Type B pancreatic cell (in vitro differentiated cells): ENCODE measurements at places on chromosomes 16 and 17.

- H3K27me3 ChIP-seq, result no peaks in the 10 kb centered on the region
- peaks cover 6% of the 10 kb centered on the region for H3K36me3 ChIP-seq
- no peak for DNase-seq
- no peak overlapping the region for H3K4me3 ChIP-seq
- H3K4me1 ChIP-seq, result peaks cover 12% of the 10 kb centered on the region
These were observed 124.5 kb downstream of the HS3ST3A1 start for GRCh38 chr17:13477180-13477611.

DNA sequence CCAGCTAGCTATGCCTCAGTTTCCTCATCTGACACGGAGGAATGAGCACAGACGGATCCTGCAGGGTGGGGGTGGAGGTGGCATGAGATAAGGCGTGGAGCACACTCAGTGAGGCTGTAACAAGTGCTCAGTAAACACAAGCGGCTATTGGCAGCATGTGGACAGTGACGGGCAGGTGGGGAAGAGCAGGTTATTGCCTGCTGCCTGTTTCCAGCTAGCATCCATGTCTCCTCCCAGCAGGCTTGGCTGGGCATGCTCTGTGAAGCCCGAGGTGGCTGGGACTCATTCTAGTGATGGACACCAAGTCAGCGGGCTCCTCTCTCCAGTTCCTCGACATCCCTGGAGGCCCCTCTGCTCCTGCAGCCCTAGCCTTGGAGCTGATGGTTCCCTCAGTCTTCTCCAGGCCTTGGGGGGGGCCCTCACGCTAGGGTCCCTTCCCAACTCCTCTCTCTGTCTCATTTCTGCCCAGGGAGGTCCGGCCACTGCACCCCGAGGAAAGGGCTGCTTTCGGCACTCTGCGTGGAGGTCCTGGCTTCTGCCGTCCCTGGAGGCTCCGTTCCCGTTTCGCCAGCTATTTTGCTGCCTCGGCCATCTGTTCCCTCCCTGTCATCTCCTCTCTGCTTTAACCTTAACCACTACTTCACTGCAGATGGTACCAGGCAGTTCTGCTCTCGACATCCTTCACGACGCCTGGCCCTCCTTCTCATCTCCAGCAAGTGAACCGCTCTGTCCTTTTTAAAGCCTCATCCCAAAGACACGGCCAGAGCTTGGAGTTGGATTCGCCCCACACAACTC lies 6.2 kb downstream of the RTN4RL1 start:
- no peaks in the 10 kb centered on the region for H3K36me3 ChIP-seq
- H3K27ac ChIP-seq, result no peak overlapping the region
- H3K27me3 ChIP-seq, result peaks cover 57% of the 10 kb centered on the region
- H3K4me1 ChIP-seq, result peaks cover 23% of the 10 kb centered on the region
- no peak for DNase-seq
- no peak overlapping the region for H3K4me3 ChIP-seq

- H3K27me3 ChIP-seq, result no peaks in the 10 kb centered on the region
- H3K36me3 ChIP-seq, result peaks cover 2% of the 10 kb centered on the region
These were observed 422.9 kb downstream of the WWOX start for GRCh38 chr16:78522327-78522726.

DNA sequence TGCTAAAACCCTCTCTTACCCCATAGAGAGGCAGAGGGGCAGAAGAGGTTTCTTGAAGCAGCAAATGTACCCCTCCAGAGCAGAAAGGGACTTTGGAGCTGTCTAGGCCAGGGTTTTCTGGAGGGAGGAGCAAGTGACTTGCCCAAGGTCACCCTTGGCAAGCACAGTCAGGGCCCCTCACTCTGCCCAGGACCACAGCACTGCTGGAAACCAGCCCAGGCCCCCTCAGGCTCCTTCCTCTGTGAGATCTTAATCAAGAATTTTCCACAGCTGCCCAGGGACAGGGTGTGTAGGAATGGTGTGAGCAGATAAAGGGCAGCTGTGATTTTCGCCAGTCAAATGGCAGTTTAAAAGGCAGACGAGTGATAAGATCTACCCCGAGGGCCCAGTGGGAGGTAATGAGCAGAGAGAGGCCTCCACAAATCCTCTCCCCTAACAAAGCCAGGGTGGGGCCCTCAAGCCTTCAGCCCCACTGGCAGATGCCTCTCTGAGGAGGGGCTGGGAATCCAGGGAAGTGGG lies 3.9 kb upstream of the SLC12A3 start:
- peaks cover 54% of the 10 kb centered on the region for H3K4me1 ChIP-seq
- no peak for DNase-seq
- H3K27ac ChIP-seq, result peak overlapping the region; percentile 87
- H3K36me3 ChIP-seq, result no peaks in the 10 kb centered on the region
- no peaks in the 10 kb centered on the region for H3K27me3 ChIP-seq
- H3K4me3 ChIP-seq, result peak overlapping the region; percentile 37

- no peak overlapping the region for H3K4me3 ChIP-seq
- no peak for DNase-seq
These were observed 22.7 kb downstream of the ASGR1 start for GRCh38 chr17:7156342-7156940.

DNA sequence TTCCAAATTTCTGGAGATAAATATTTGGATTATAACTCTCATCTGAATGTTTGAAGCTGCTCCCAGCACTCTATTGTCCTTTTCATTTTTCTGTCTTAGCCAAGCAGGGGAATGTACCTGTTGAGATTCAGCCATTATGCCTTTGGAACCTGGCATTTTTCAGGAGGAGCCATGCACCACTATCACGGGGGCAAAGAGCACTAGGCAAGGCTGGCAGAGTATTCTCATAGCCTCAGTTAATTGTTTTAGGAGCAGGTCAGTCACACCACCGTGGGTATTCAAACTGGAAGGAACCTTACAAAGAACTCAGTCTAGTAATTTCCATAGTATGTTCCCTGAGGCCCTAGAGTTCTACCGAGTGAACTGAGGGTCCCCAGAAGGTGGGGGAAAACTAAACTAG lies 348.9 kb downstream of the TMEM114 start:
- H3K27me3 ChIP-seq, result peaks cover 28% of the 10 kb centered on the region
- DNase-seq, result no peak
- no peak overlapping the region for H3K4me3 ChIP-seq
- H3K36me3 ChIP-seq, result no peaks in the 10 kb centered on the region

- DNase-seq, result no peak
- peaks cover 2% of the 10 kb centered on the region for H3K27me3 ChIP-seq
- no peaks in the 10 kb centered on the region for H3K4me1 ChIP-seq
- no peak overlapping the region for H3K27ac ChIP-seq
These were observed 6.1 kb upstream of the KRT14 start for GRCh38 chr17:41592601-41593305.

DNA sequence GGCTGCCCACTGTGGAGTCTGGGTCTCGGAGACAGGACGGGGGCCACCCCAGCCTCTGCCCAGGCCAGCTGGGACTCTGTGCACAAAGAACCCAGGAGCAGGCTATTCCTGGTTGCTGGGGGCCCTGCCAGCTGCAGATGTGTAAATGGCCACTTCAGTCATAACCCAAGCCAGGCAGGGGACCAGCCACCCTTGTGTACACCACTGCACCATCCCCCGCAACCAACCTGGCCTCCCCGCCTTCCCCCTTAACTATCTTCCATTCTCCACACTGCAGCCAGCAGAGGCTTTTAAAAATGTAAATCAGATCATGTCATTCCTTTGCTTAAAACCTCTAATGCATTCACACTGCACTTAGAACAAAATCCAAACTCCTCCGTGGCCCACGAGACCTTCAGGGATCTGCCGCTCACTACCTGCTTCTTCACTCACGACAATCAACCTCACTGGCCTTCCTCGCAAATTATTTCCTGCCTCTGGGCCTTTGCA lies 28.3 kb downstream of the RTN4RL1 start:
- DNase-seq, result no peak
- H3K4me1 ChIP-seq, result peaks cover 26% of the 10 kb centered on the region
- peak overlapping the region; percentile 72 for H3K4me3 ChIP-seq
- H3K36me3 ChIP-seq, result no peaks in the 10 kb centered on the region
- H3K27ac ChIP-seq, result peak overlapping the region; percentile 76
- peaks cover 13% of the 10 kb centered on the region for H3K27me3 ChIP-seq

GRCh38 chr17:73126716-73127473 lies 34.4 kb upstream of the SLC39A11 start:
- peaks cover 3% of the 10 kb centered on the region for H3K27me3 ChIP-seq
- peaks cover 6% of the 10 kb centered on the region for H3K4me1 ChIP-seq
- H3K27ac ChIP-seq, result no peak overlapping the region
- no peak for DNase-seq
- no peak overlapping the region for H3K4me3 ChIP-seq

- peaks cover 6% of the 10 kb centered on the region for H3K4me1 ChIP-seq
- H3K27me3 ChIP-seq, result no peaks in the 10 kb centered on the region
- H3K27ac ChIP-seq, result peak overlapping the region; percentile 50
These were observed 45.8 kb upstream of the ZC3H18 start for GRCh38 chr16:88524274-88524972.

DNA sequence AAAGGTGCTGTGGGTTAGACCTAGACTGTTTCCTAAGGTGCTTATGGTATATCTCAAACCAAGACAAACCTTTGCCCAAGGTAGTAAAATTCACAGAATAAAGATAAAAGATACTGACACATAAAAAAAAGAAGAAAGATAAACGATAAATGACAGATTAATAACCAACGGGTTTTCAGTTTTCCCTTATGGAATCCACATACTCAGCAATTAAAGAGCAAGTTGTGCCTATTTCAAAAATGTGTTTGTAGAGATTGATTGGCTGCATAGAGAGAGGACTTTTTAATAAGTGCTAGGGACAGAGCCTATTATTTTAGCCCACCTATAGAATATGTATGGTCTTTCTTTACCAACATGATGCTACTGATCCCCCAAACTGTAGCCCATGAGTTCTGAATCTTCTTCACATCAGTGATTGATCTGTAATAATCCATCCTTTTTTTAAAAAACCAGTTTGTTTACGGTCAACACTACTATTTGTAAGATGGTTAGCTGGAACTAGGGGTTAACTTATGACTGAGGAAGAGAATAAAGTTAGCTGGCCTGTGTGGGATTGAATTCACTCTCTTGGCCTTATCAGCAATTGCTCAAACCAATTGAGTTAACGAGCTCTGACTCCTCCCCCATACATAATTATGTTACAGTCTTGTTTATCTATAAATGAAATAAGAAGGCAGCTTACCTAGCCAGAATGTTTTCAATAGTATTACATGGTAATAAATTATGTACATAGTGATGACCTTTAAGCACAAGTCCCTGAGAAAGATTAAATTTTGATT lies 53.8 kb downstream of the SNX11 start:
- H3K4me1 ChIP-seq, result peaks cover 22% of the 10 kb centered on the region
- DNase-seq, result no peak
- no peak overlapping the region for H3K27ac ChIP-seq
- peaks cover 32% of the 10 kb centered on the region for H3K27me3 ChIP-seq
- H3K36me3 ChIP-seq, result no peaks in the 10 kb centered on the region

GRCh38 chr17:3750926-3751325 lies 27.2 kb downstream of the HASPIN start:
- H3K36me3 ChIP-seq, result no peaks in the 10 kb centered on the region
- DNase-seq, result no peak
- no peak overlapping the region for H3K4me3 ChIP-seq
- no peak overlapping the region for H3K27ac ChIP-seq

DNA sequence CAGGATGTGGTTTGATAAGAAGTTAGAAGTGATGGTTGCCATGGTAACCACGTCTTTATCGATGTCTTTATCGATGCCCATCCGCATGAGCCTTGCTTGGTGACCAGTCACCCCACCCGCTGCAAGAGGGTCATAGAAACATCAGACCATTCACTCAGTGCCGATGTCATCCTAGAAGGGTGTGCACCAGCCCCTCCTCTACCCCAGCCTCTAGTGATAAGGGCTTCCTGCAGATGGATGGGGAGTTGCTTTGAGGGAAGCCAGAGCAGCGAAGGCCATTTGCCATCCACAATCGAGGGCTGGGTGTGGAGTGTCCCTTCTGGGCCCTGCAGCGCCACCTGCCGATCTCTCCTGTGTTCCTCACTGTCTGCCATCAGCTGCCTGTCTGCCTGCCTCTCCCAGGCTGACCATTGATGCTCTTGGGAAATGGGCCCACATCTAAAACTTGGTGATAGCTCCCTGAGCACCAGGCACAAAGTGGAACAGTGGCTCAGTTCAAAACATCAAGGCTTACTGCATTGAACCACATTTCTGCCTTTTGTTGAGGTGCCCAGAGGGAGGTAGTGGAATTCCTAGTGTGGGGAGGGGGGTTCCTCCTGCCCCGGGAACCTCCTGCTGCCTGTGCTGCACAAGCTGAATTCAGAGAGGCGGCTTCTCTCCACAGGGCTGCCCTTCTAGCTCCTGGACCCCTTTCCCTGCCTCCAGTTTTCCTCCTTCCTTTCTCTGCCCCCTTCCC lies 8.9 kb downstream of the CALB2 start:
- H3K36me3 ChIP-seq, result no peaks in the 10 kb centered on the region
- no peak for DNase-seq
- H3K27ac ChIP-seq, result no peak overlapping the region
- no peak overlapping the region for H3K4me3 ChIP-seq
- no peaks in the 10 kb centered on the region for H3K4me1 ChIP-seq
- H3K27me3 ChIP-seq, result peaks cover 40% of the 10 kb centered on the region

- H3K36me3 ChIP-seq, result no peaks in the 10 kb centered on the region
- H3K4me1 ChIP-seq, result peaks cover 43% of the 10 kb centered on the region
- H3K27ac ChIP-seq, result peak overlapping the region; percentile 37
- no peak for DNase-seq
- H3K4me3 ChIP-seq, result peak overlapping the region; percentile 62
These were observed 11.1 kb downstream of the VAC14 start for GRCh38 chr16:70789595-70790447.

- peaks cover 6% of the 10 kb centered on the region for H3K36me3 ChIP-seq
- no peak overlapping the region for H3K4me3 ChIP-seq
- H3K27me3 ChIP-seq, result no peaks in the 10 kb centered on the region
- H3K4me1 ChIP-seq, result peaks cover 7% of the 10 kb centered on the region
- DNase-seq, result no peak
- H3K27ac ChIP-seq, result no peak overlapping the region
These were observed 136.3 kb downstream of the NLK start for GRCh38 chr17:28178800-28179199.

- no peak for DNase-seq
- peak overlapping the region; percentile 49 for H3K4me3 ChIP-seq
- H3K4me1 ChIP-seq, result peaks cover 39% of the 10 kb centered on the region
- H3K27me3 ChIP-seq, result no peaks in the 10 kb centered on the region
These were observed 3.8 kb downstream of the TBC1D16 start for GRCh38 chr17:80031691-80032430.
